ENCODE measurements at places on chromosomes 3 and 15. TPM values are rescaled to one million over a fixed set of nuclear protein-coding genes. Genes with fewer than 3 reads are reported as not detected.

DNA sequence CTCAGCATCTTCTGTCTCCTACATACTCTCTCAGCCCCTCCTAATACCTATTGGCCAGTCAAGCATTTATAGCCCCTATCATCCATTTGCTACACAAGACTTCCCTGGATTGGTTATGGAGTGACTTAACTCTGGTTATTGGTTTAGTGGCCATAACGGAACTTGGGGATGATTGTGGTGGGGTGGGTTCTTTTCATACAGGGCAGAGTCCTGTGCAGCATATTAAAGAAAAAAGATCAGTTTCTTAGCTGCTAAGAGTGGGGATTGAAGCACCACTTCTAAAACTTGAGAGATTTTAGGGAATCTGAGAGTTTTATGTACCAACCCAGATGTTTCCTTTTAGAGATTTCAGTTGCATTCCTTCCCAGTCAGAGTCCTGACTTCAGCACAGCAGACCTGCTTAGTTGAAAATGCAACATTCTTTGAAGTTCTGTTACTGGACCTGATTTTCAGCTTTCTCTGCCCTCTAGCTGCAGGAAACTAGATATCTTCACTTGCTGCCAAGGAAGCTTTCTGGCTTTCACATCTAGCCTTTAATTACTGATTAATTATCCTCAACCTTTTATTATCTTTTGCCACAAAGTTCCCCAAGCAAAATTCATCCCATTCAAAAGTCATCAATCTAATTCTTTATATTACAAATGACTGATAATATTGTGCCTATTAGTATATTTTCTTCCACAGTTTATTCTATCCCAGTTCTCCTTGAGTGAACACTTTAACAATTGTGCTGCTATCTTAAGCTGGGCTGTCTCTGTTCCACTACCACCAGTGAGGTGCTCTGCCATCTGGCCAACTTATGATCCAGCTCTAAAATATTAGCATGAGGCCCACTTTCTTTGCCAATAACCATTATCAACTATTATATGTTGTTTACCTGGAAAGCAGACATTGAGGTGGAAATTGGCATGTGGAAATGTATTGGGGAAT lies 906.0 kb upstream of the ALCAM start:
- H3K27me3 ChIP-seq = no peaks in the 10 kb centered on the region
- DNase-seq = no peak
- H3K4me1 ChIP-seq = no peaks in the 10 kb centered on the region
- no peak overlapping the region for H3K4me3 ChIP-seq
- no peak overlapping the region for H3K27ac ChIP-seq

DNA sequence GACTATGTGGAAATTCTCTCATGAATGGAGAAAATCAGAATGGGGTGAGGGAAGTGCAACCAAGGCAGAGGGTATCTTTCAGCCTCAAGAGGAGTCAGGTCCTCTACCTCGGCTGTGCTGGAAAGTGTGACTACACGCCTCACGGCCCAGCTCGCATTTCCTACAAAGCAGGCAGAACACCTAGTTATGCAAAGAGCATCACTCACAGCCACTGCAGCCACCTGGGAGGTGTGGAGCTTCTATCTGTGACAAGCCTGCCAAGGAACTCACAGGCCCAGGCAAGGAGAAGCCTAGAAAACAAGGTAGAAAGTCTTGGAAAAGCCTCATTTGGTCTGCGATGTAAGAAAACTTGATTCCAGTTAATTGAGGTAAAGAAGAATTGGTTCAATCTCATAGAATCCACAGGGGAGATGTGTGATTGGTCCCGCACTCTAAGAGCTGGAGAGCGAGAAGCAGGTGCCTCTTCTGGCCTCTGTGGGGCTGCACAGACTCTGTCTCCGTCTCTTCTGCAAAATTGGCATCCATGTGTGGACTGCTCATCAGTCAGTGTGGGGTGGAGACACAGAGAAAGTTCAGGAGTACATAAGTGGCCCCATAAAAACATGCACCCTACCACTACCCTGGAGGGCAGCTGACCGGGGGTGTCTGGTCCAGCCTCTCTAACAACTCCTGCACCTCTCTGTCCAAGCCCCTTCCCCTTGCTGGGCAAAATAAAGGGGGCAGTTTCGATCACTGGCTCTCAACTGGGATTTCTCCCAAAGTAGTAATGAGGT lies 76.8 kb downstream of the TAMM41 start:
- no peaks in the 10 kb centered on the region for H3K27me3 ChIP-seq
- no peaks in the 10 kb centered on the region for H3K36me3 ChIP-seq

The CYP8B1 gene
- not detected for total RNA-seq

- DNase-seq = no peak
- peaks cover 13% of the 10 kb centered on the region for H3K4me1 ChIP-seq
- H3K4me3 ChIP-seq = no peak overlapping the region
- H3K36me3 ChIP-seq = no peaks in the 10 kb centered on the region
- no peaks in the 10 kb centered on the region for H3K27me3 ChIP-seq
- H3K27ac ChIP-seq = no peak overlapping the region
Measured at GRCh38 chr3:70702132-70702531, 389.7 kb upstream of the MDFIC2 start.

- H3K36me3 ChIP-seq = no peaks in the 10 kb centered on the region
- no peak overlapping the region for H3K4me3 ChIP-seq
- H3K27me3 ChIP-seq = no peaks in the 10 kb centered on the region
Measured at GRCh38 chr3:6097556-6097955, 763.4 kb upstream of the GRM7 start.

The CCDC191 gene
- total RNA-seq = 0.65 TPM

DNA sequence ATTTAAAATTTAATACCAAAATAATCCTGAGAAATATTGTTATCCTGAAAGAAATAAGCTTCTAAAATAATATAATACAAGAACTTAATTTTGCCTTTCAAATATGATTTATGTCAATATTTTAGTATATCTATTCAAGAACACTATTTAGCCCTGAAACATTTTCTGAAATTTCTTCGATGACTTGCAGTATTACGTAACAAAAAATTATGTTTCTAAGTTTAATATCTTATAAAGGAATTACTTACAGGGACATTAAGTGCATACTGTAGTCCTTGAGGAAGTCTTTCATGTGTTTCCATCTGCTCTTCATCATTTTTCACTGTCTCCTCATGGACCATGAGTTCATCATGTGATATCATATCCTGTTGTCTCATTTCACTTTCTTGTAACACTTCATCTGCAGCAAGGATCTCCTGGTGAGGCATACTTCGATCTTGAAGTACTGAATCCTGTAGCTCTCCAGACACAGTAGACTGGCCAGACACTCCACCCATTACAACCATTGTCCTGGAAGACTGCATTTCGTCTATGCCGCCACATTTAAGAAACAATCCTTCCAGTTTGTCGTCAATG lies 62.0 kb downstream of the ZNF148 start:
- no peaks in the 10 kb centered on the region for H3K4me1 ChIP-seq
- H3K27ac ChIP-seq = no peak overlapping the region
- H3K4me3 ChIP-seq = no peak overlapping the region
- DNase-seq = no peak
- peaks cover 17% of the 10 kb centered on the region for H3K36me3 ChIP-seq

Data from H1 (cell line).